ENCODE measurements at places on chromosomes 7 and 10.

DNA sequence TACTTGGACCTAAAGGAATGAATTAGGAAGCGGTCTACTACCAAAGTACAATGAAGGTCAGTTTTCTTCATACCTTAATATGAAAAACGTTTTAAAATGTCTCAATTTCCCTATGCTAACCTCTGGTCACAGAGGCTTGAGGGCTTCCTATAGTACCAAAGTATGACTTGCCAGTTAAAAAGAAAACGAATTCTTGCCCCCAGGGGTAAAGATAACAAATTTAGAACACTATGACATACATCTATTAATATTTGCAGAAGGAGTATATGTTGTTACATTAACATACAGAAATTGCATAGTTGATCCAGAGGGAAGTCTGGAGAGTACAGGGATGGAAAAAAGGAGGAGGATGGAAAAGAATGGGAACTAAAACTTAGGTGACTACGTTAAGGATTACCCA lies 13.8 kb upstream of the KMT2E start:
- no peak for DNase-seq

DNA sequence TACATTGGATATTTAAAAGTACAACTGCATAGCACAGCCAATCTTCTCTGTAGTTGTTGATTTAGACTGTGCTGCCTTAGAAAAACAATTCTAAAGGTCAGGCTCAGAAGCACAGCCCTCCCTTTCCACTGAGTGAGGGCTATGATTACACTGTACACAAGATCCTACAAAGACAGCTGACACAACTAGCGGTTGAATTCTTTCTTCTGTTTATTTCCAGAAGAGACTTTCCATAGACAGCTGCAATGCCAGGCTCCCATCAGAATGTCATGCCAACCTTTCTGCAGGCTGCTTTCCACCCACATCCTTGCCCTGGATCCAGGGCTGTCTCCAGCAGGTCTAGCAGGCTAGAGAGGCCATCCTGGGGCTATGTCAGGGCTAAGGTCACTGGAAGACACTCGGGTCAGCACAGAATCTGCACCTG lies 39.3 kb downstream of the FAM13C start:
- DNase-seq, result no peak

- no peak for DNase-seq
Observed at GRCh38 chr10:111093741-111094380, 17.0 kb downstream of the ADRA2A start.

DNA sequence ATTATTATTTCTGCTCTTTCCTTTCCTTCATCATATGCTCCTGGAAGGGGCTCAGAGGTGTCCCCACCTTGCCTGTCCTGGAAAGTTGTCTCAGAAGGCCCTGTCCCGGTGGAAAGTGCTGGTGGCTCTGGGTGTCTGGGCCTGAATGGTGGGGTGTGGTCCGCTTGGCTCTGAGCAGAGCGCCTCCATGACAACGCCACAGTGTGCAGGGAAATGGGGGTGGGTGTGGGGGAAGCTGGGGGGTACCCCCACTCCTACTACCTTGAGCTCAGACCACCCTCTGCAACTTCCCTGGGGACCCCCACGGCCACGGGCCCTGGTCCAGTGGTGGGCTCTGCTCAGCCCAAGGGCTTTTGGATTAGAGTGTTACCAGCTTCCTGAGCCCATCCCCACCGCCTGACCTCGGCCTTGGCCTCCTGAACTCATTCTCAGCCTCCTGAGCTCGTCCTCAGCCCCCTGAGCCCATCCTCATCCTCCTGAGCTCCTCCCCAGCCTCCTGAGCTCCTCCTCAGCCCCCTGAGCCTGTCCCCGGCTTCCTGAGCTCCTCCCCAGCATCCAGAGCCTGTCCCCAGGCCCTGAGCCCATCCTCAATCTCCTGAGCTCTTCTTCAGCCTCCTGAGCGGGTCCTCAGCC lies 106.4 kb upstream of the FAM20C start:
- DNase-seq, result no peak

- no peak for DNase-seq
Observed at GRCh38 chr10:47045331-47045861, 134.2 kb downstream of the PTPN20 start.

GRCh38 chr7:124251636-124252035 lies 218.8 kb upstream of the TMEM229A start:
- no peak for DNase-seq

GRCh38 chr7:157675427-157675927 lies 338.7 kb downstream of the DNAJB6 start:
- DNase-seq, result no peak

DNA sequence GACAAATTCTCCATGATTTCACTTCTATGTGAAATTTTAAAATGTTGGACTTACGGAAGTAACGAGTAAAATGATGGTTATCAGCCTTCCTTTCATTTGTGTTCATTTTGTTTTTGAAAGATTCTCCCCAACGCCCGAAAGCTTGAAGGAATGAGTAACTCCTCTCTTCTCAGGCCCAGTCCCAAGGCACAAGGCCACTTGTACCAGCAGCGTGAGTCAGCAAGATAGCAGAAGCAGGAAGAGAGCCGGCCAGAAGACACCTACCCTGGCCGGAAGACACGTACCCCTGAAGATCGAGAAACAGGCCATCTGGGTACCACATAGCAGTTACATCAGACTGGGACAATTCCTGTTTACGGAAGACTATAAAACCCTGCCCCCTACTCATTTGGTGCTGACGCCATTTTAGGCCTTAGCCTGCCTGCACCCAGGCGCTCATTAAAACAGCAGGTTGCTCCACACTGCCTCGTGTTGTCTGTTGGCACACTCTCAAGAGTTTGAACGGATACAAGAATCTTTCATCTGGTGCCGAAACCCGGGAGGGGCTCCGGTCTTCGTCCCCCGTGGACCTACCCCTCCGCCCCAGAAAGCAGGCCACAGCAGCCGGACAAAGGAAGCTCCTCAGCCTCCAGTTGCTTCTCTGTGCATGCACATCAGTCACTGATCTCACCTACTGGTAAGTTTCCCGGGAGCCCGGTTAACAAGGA lies 60.4 kb downstream of the LRRC17 start:
- DNase-seq, result no peak

DNA sequence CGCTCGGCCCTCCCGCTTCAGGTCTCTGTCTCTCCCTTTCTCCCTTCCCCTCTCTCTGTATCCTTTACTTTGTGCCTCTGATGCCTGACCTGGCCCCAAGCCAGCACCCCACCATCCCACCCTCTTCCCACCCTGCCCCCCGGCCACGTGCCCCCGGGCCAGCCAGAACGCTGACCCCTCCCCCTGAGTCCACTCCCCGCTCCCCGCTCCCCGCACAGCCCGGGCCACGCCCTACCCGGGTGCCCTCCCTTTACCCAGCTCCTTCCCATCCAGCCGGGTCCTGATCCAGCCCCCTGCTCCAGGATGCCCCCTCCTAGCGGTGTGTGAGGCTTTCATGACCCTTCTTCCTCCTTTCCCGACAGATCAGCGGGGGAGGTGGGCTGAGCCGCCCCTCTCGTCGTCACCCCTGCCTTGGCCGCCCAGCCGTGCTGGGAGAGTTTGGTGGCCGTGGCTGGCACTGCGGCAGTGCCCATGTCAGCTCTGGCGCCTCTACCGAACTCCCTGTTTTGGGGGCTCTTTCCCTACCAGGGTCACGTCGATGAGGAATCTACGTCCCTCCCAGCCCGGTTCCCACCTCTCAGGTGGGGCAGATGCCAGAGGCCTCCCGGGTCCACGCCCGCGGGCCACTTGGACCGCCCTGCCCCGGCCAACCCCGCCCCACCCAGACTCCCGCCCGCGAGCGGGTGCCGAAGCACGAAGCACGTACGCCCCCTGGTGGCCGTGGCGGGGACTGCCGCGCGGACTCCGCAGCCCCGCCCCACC lies 127.4 kb downstream of the UBE2H start:
- peak; percentile 90 for DNase-seq

DNA sequence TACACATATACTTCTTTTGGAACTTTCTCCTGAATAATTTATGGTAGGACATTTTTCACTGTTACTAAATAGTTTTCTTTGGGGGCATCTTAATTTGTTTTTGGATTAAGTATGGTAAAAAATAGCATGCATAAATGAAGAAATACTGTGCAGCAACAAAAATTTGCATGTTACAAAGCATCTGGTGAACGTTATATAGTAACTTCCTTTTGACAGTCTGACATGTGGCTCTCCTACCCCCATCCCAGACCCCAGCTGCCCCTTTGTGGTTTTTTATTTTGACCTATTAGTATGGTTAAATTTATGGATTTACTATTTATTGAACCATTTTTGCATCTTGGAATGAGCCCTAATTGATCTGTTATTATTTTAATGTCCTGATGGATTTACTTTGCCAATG lies 9.9 kb downstream of the TASOR2 start:
- no peak for DNase-seq

- no peak for DNase-seq
Observed at GRCh38 chr7:150665896-150666295, 19.6 kb upstream of the GIMAP2 start.

GRCh38 chr7:132544999-132545398 lies 31.3 kb downstream of the PLXNA4 start:
- no peak for DNase-seq

Data from stimulated activated CD8-positive, alpha-beta memory T cell treated with anti-CD3 and anti-CD28 coated beads, Interleukin-2, amount 100 ng/mL, for 48 hours (primary cell).